ENCODE measurements at places on chromosomes 16 and 17.

DNA sequence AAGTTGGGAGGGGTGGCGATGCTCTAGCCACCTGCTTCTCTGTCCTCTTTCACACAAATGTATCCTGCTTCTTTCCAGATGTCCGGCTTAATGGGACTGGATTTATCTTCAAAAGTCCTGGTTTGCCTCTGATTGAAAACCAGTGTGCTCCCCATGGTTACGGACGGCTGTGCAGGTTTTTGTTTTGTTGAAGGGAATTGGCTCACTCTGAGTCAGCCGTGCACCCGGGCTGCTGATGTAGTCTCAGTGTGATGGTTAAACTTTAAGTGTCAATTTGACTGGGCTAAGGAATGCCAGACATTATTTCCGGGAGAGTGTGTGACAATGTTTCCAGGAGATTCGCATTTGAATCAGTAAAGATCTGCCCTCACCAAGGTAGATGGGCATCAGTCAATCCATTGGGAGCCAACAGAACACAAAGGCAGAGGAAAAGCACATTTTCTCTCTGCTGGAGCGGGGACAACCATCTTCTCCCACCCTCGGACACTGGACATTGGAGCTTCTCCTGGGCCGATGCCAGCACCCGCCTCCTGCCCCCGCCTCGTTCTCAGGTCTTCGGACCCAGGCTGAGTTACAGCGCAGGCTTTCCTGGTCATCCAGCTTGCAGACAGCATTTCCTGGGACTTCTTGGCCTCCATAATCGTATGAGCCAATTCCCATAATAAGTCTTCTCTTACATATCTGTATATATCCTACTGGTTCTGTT, 126.9 kb upstream of the TNRC6C start:
- DNase-seq = no peak

DNA sequence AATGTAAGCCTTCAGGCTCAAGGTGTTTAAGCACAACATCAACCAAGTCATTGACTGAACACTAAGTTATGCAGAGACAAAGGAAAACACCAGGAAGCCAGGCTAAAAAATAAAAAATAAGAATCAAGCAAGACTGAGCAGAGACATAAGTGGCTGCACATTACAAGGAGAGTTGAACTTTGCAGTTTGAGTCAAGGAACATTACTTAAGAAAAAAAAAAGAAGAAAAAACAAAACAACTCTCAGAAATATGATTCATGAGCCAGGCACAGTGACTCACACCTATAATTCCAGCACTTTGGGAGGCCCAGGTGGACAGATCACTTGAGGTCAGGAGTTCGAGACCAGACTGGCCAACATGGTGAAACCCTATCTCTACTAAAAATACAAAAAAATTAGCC, 168.1 kb downstream of the C16orf95 start:
- no peak for DNase-seq

DNA sequence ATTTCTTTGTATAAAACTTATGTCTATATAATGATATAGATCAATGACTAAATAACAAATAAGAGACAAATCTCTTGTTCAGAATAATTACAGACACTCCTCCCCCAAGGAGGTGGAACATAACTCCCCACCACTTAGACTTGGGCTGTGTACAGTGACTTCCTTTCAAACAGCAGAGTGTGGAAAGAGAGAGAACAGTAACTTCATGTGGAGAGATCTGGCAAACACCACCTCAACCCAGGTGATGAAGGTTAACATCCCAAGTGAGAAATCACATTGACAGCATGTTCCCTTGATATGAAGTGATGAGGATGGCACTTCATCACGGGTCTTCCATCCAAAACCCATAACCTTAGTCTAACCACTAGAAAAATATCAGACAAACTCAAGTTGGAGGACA, 169.3 kb downstream of the PARN start:
- no peak for DNase-seq

- DNase-seq = no peak
Measured at GRCh38 chr17:51107778-51108177, 12.9 kb downstream of the SPAG9 start.

GRCh38 chr17:17034026-17034425, 8.2 kb upstream of the MPRIP start:
- no peak for DNase-seq

- no peak for DNase-seq
Measured at GRCh38 chr17:40086150-40087044, 14.0 kb downstream of the NR1D1 start.

GRCh38 chr17:76530095-76530723, 7.3 kb downstream of the CYGB start:
- peak; percentile 59 for DNase-seq

DNA sequence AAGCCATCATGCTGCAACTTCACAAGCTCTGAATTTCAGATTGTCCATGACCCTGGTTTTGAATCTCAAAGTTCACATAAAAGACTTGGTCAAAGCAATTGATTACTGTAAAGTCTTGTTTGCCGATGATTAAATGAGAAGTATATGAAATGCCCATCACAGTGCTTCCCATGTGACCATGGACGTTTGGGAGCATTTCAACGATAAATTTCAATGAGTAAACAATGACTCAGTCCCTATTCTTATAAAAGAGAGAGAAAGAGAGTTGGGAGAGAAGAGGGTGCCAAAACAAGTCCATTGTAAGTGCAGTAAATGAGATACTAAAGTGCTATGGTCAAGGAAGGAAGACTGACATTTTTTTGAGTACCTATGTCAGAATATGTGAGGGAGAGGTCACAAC, 276.9 kb downstream of the SOX9 start:
- no peak for DNase-seq

- DNase-seq = no peak
Measured at GRCh38 chr16:13401641-13402040, 500.2 kb downstream of the SHISA9 start.

Data from MV-4-11 (cell line).